ENCODE measurements at places on chromosomes 7 and 10.
A peak's percentile ranks its signal among the peaks of the same experiment; 100 is the strongest.

DNA sequence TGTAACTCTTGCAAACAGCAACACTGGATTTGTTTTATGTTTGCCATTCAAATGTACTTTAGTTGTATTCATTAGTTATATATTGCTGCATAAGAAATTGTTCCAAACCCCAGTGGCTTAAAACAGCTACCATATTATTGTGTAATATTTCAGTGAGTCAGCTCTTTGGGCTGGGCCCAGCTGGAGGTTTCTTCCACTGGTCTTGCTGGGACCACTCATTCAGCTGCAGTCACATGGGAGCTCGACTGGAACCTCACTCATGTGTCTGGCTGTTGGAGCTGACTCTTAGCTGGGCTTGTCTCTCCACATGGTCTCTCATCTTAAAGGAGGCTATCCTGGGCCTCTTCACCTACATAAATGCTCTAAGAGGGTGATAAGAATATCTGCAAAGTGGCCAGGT is 23.2 kb upstream of the PIP4K2A start:
- peak; percentile 23 for DNase-seq

DNA sequence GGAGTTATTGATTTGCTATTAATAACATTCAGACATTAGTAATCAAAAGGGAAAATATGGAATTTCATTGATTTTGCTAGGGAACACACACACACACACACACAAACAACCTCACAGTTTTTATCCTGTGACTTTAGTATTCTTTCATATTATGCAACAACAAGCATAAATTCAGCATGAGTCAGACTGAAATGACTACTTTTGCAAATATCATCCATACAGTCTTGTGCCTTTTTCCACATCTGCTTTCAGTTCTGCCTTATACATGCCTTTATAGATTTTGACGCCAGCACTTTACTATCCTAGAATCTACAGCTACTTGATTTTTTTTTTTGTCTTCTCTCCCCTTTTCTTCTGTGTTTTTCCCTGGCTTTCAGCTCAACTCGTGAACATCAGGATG is 975.8 kb upstream of the LRRTM3 start:
- no peak for DNase-seq

GRCh38 chr7:141866974-141867373 is 25.7 kb upstream of the PRSS37 start:
- no peak for DNase-seq

DNA sequence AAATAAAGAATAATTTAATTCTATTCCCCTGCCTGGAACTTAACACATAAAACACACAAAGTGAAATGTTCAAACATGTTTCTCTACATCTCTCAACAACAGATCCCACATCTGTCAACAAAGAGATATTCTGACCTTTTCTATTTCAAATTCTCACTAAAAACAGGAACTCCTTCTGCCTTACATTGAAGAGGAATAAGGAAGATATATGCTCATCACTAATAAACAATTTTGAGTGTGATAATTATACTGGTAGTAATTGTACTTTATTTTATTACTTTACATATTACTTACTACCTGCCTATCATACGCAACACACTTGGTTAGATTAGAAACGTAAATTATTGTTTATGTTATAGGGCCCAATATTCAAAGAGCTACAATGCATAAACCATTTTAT is 13.4 kb downstream of the AKR1C2 start:
- no peak for DNase-seq

DNA sequence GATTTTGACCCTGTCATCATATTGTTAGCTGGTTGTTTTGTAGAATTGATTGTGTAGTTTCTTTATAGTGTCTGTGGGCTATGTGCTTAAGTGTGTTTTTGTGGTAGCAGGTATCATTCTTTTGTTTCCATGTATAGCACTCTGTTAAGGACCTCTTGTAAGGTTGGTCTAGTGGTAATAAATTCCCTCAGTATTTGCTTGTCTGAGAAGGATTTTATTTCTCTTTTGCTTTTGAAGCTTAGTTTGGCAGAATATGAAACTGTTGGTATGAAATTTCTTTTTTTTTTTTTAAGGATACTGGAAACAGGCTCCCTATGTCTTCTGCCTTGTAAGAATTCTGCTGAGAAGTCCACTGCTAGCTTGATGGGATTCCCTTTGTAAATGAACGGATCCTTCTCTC is 1073.4 kb downstream of the LRMDA start:
- no peak for DNase-seq

DNA sequence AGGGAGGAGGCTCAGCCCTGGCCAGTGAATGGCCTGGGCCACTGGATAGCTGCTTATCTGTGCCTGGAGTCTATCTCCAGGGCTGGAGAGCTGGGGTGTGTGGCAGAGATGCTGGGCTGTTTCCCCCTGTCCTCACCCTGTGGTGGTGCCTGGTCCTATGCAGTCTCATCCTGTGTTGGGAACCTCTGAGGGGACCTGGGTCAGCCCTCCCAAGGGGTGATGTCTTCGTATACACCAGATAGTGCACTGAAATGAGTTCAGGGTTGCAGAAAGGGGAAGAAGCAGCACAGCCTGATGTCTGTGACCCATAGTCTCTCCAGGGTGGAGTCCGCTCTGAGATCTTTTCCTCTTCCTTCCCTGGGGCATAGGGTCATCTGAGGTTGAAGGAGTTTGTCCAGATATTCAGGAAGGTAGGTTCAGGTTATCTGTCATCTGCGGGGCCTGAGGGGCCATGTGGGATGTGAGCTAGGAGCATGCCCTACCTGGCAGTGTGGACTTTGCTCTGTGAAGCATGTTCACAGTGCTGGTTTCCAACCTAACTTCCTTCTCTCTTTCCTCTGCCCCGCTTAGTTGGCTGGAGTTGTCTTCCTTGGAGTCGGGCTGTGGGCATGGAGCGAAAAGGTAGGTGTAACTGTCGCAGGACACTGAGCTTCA is 33.4 kb upstream of the SH2D4B start:
- no peak for DNase-seq

- DNase-seq: no peak
Measured at GRCh38 chr10:33267708-33268107, 66.8 kb downstream of the NRP1 start.

- no peak for DNase-seq
Measured at GRCh38 chr7:15218261-15218660, 315.7 kb upstream of the DGKB start.

- no peak for DNase-seq
Measured at GRCh38 chr10:115295213-115295805, 202.1 kb downstream of the ATRNL1 start.

GRCh38 chr10:120394446-120394845 is 62.6 kb upstream of the PLPP4 start:
- no peak for DNase-seq

DNA sequence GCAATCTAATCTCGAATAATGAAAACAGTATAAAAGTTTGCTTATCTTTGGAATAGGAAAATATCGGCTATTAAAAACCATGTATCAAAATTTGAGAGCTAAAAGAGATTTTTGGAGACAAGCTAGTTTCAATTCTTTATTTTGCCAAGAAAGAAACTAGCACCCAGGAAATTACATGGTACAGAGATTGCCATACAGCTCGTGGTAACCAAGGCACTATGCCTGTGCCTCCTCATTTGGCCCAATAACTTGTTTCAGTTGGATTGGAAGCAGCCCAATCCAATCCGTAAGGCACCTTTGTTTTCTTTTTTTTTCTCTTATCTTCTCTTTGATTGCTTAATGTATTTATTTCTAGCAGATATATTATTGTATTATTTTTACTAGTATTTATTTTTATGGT is 55.0 kb downstream of the GNAI1 start:
- no peak for DNase-seq

DNA sequence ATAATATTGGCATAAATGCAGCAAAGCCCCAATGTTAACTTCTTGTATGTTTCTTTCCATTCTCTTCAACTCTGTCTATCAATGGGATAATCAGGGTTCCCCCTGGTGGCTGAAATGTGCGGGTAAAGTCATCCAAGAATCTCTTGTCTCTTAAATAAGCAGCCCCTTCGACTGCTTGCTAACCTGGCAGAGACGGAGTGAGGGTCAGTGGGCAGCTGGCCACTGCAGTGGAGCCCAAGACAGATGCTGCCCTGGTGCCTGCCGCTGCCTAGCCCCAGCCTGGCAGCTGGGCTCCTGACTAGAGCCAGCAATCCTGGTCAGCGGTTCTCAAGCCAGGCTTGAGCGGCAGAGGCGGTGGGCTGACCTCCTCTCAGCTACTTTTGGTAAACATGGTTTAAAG is 248.9 kb downstream of the COBL start:
- peak; percentile 72 for DNase-seq

GRCh38 chr10:28878236-28878970 is 201.1 kb downstream of the BAMBI start:
- no peak for DNase-seq

GRCh38 chr7:44062903-44063295 is 2.5 kb downstream of the PGAM2 start:
- no peak for DNase-seq

GRCh38 chr10:60187691-60188090 is 202.0 kb downstream of the ANK3 start:
- no peak for DNase-seq

Measured in LoVo (cell line).